ENCODE measurements at places on chromosomes 7 and 10. TPM values are rescaled to one million over a fixed set of nuclear protein-coding genes. Genes with fewer than 3 reads are reported as not detected.

DNA sequence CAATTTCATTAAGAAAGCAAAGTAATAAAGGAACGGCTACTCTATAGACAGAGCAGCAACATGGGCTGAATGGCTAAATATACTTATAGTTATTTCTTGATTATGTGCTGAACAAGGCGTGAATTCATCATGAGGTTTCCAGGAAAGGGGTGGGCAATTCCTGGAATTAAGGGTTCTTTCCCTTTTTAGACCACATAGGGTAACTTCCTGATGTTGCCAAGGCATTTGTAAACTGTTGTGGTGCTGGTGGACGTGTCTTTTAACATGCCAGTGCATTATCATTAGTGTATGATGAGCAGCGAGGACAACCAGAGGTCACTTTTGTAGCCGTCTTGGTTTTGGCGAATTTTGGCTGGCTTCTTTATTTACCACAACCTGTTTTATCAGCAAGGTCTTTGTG lies 28.5 kb upstream of the ZMYND11 start:
- H3K27me3 ChIP-seq: no peaks in the 10 kb centered on the region
- no peaks in the 10 kb centered on the region for H3K4me1 ChIP-seq
- no peak overlapping the region for H3K27ac ChIP-seq
- H3K4me3 ChIP-seq: no peak overlapping the region

DNA sequence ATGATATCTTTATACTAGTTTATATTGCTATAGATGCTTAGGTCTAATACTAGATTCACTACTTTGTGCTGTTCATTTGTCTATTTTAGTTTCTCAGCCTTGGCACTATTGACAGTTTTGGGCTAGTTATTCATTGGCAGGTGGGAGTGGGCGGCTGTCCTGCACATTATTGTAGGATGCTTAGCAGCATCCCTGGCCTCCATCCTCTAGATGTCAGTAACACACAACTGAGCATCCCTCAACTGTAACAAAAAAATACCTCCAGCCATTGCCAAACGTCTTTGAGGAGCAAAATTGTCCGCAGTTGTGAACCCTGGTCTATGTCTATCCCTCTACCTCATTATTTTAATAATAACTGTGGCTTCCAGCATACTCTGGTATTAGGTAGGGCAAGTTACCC lies 34.4 kb upstream of the PNLIP start:
- H3K4me1 ChIP-seq: no peaks in the 10 kb centered on the region
- H3K27me3 ChIP-seq: no peaks in the 10 kb centered on the region

- H3K4me3 ChIP-seq: no peak overlapping the region
- DNase-seq: no peak
- no peak overlapping the region for H3K27ac ChIP-seq
- H3K27me3 ChIP-seq: no peaks in the 10 kb centered on the region
These were observed 191.3 kb downstream of the HECW1 start for GRCh38 chr7:43303740-43304241.

Gene WNT16
- 0.58 TPM for polyA plus RNA-seq

Gene PON1
- 42.2 TPM for polyA plus RNA-seq

GRCh38 chr7:52782348-52782747 lies 253.1 kb upstream of the POM121L12 start:
- no peaks in the 10 kb centered on the region for H3K36me3 ChIP-seq
- DNase-seq: no peak
- no peaks in the 10 kb centered on the region for H3K27me3 ChIP-seq

GRCh38 chr7:138478499-138478908 lies 18.4 kb downstream of the TRIM24 start:
- no peaks in the 10 kb centered on the region for H3K36me3 ChIP-seq
- H3K27ac ChIP-seq: peak overlapping the region; percentile 23
- no peak for DNase-seq
- H3K4me3 ChIP-seq: no peak overlapping the region
- H3K4me1 ChIP-seq: peaks cover 14% of the 10 kb centered on the region

- H3K36me3 ChIP-seq: no peaks in the 10 kb centered on the region
- no peaks in the 10 kb centered on the region for H3K27me3 ChIP-seq
- H3K4me1 ChIP-seq: peaks cover 3% of the 10 kb centered on the region
- no peak overlapping the region for H3K4me3 ChIP-seq
- no peak for DNase-seq
- H3K27ac ChIP-seq: no peak overlapping the region
These were observed 221.2 kb downstream of the ADRA2A start for GRCh38 chr10:111298031-111298430.

- H3K27ac ChIP-seq: no peak overlapping the region
- no peaks in the 10 kb centered on the region for H3K27me3 ChIP-seq
- H3K4me1 ChIP-seq: no peaks in the 10 kb centered on the region
- H3K36me3 ChIP-seq: no peaks in the 10 kb centered on the region
- DNase-seq: no peak
These were observed 226.1 kb downstream of the CDC14C start for GRCh38 chr7:49150486-49150885.

DNA sequence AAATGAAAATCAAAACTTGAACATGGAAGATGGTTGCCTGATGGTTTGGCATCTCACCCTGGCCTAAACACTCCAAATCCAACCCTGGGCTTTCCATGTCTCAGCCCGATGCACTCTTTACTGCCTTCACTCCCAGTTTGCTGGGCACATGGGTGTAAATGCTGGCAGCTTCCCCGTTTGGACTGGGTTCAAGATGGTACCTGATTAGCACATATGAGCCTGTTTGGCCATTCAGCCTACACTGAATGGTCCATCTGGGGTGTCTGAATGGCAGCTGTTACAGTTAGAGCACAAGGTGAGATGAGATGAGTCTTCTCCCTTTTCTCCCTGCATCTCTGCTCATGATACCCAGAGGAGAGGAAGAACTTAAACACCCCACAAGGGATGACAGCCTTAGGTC lies 37.1 kb downstream of the ATXN7L1 start:
- no peaks in the 10 kb centered on the region for H3K27me3 ChIP-seq
- H3K27ac ChIP-seq: no peak overlapping the region
- H3K4me1 ChIP-seq: no peaks in the 10 kb centered on the region
- H3K36me3 ChIP-seq: no peaks in the 10 kb centered on the region
